ENCODE measurements at places on chromosomes 12 and 14.

GRCh38 chr12:95848575-95849388, 10.0 kb upstream of the SNRPF start:
- H3K36me3 ChIP-seq, result no peaks in the 10 kb centered on the region
- H3K27ac ChIP-seq, result no peak overlapping the region
- DNase-seq, result peak; percentile 49
- H3K4me3 ChIP-seq, result no peak overlapping the region
- no peaks in the 10 kb centered on the region for H3K4me1 ChIP-seq

GRCh38 chr12:68422956-68423574, 90.9 kb upstream of the MDM1 start:
- no peak overlapping the region for H3K4me3 ChIP-seq
- H3K27ac ChIP-seq, result no peak overlapping the region
- DNase-seq, result no peak
- peaks cover 9% of the 10 kb centered on the region for H3K4me1 ChIP-seq
- no peaks in the 10 kb centered on the region for H3K27me3 ChIP-seq

- peak overlapping the region; percentile 95 for H3K27ac ChIP-seq
- H3K4me3 ChIP-seq, result peak overlapping the region; percentile 91
- peak; percentile 58 for DNase-seq
- peaks cover 5% of the 10 kb centered on the region for H3K4me1 ChIP-seq
- no peaks in the 10 kb centered on the region for H3K36me3 ChIP-seq
Measured at GRCh38 chr14:103385929-103386712, 906 bp downstream of the MARK3 start.

GRCh38 chr12:70721656-70722357, 84.6 kb upstream of the PTPRB start:
- H3K27ac ChIP-seq, result no peak overlapping the region
- no peaks in the 10 kb centered on the region for H3K36me3 ChIP-seq
- no peaks in the 10 kb centered on the region for H3K4me1 ChIP-seq
- H3K4me3 ChIP-seq, result no peak overlapping the region
- H3K27me3 ChIP-seq, result no peaks in the 10 kb centered on the region

DNA sequence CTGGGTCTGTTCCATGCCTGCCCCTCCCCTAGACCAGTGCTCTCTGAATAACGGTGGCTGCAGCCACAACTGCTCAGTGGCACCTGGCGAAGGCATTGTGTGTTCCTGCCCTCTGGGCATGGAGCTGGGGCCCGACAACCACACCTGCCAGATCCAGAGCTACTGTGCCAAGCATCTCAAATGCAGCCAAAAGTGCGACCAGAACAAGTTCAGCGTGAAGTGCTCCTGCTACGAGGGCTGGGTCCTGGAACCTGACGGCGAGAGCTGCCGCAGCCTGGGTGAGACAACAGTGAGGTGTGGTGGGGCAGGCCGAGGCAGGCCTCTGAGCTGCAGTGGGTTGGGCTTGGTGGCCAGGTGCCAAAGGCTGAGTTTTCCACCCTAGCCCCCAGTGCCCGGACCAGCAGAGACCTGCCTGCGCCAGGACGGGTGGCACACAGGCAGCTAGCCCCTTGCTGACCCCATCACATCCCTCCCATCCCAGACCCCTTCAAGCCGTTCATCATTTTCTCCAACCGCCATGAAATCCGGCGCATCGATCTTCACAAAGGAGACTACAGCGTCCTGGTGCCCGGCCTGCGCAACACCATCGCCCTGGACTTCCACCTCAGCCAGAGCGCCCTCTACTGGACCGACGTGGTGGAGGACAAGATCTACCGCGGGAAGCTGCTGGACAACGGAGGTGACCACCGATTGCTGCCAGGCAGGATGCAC, 28.2 kb upstream of the LRP1-AS start:
- H3K4me1 ChIP-seq, result no peaks in the 10 kb centered on the region
- no peak overlapping the region for H3K27ac ChIP-seq
- H3K36me3 ChIP-seq, result no peaks in the 10 kb centered on the region
- H3K4me3 ChIP-seq, result no peak overlapping the region
- peak; percentile 85 for DNase-seq
- H3K27me3 ChIP-seq, result no peaks in the 10 kb centered on the region

- H3K4me3 ChIP-seq, result no peak overlapping the region
- no peak for DNase-seq
- no peaks in the 10 kb centered on the region for H3K36me3 ChIP-seq
- no peaks in the 10 kb centered on the region for H3K4me1 ChIP-seq
- no peak overlapping the region for H3K27ac ChIP-seq
Measured at GRCh38 chr14:74593241-74593953, 18.6 kb downstream of the LTBP2 start.

DNA sequence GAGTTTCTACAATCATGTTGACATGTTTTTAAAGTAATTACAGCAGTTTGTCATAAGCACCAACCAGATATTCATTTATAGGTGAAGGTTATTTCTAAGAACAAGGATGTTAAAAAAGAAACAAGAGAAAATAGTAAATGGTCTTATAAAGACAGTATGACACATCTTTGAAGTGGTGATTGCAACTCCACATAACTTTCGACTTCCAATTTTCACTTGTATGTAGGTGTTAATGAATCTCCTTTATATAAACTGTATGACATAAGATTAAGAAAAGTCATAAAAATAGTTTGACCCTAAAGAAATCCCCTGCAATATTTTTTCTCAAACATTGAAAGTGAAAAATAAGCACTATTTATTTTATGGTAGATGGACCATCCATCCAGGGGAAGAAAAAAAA, 144.8 kb upstream of the PTPRQ start:
- no peak overlapping the region for H3K4me3 ChIP-seq
- H3K4me1 ChIP-seq, result no peaks in the 10 kb centered on the region
- no peak for DNase-seq
- no peaks in the 10 kb centered on the region for H3K36me3 ChIP-seq

- H3K27me3 ChIP-seq, result no peaks in the 10 kb centered on the region
- no peak overlapping the region for H3K27ac ChIP-seq
- H3K4me3 ChIP-seq, result no peak overlapping the region
- no peaks in the 10 kb centered on the region for H3K36me3 ChIP-seq
Measured at GRCh38 chr12:32069071-32069470, 37.6 kb upstream of the BICD1 start.

DNA sequence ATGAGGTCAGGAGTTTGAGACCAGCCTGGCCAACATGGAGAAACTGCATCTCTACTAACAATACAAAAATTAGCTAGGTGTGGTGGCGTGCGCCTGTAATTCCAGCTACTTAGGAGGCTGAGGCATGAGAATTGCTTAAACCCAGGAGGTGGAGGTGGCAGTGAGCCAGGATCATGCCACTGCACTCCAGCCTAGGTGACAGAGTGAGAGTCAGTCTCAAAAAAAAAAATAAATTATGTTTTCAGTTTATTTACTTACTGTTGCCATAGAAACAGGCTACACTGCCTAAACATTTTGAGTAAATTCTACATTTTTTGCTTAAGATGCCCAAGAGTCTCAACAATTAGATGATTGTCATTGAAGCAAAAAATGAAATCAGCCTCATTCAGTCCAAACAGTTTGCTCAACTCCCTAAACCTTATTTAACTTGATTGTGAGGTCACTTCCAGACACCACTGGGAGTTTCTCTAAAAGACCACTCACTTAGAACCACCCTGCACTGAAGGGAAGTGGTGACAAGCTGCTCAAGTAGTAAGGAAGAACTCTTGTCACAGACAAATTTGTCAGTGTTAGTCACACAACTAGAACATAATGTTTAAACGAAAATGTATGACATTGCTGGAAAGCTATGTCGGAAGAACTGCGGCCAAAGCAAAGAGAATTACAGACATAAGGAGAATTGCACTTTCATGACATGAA, 9.8 kb upstream of the GNPNAT1 start:
- H3K27ac ChIP-seq, result no peak overlapping the region
- no peaks in the 10 kb centered on the region for H3K36me3 ChIP-seq
- no peaks in the 10 kb centered on the region for H3K4me1 ChIP-seq
- no peak for DNase-seq

DNA sequence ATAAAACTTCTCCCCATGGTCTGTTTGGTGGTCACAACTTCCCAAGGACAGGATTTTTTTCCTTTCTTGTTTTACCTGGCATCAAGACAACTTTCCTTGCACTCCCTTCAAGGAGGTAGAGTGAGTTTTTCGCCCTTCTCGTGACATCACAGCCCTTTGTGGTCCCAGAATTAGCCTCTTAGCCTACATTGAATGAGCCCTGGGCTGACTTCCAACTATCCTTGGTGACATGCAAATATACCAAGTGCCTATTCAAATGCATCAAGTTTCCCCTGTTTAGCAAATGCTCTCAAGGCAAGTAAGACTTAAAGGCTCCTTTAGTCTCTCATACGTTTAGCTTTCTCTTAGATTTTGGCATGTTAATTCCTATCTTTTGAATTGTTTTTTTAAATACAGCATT, 36.6 kb downstream of the TC2N start:
- H3K27ac ChIP-seq, result no peak overlapping the region
- H3K4me3 ChIP-seq, result no peak overlapping the region
- no peaks in the 10 kb centered on the region for H3K36me3 ChIP-seq

GRCh38 chr14:60184146-60184904, 19.1 kb upstream of the DHRS7 start:
- H3K4me3 ChIP-seq, result peak overlapping the region; percentile 21
- H3K27ac ChIP-seq, result no peak overlapping the region
- no peaks in the 10 kb centered on the region for H3K27me3 ChIP-seq
- no peaks in the 10 kb centered on the region for H3K36me3 ChIP-seq

GRCh38 chr12:44848703-44849085, 27.4 kb downstream of the NELL2 start:
- H3K27me3 ChIP-seq, result no peaks in the 10 kb centered on the region
- no peak overlapping the region for H3K4me3 ChIP-seq
- H3K4me1 ChIP-seq, result peaks cover 10% of the 10 kb centered on the region
- H3K36me3 ChIP-seq, result no peaks in the 10 kb centered on the region

GRCh38 chr14:94787092-94787491, 17.2 kb upstream of the GSC start:
- no peaks in the 10 kb centered on the region for H3K4me1 ChIP-seq
- H3K4me3 ChIP-seq, result no peak overlapping the region
- H3K27ac ChIP-seq, result no peak overlapping the region
- H3K36me3 ChIP-seq, result no peaks in the 10 kb centered on the region

DNA sequence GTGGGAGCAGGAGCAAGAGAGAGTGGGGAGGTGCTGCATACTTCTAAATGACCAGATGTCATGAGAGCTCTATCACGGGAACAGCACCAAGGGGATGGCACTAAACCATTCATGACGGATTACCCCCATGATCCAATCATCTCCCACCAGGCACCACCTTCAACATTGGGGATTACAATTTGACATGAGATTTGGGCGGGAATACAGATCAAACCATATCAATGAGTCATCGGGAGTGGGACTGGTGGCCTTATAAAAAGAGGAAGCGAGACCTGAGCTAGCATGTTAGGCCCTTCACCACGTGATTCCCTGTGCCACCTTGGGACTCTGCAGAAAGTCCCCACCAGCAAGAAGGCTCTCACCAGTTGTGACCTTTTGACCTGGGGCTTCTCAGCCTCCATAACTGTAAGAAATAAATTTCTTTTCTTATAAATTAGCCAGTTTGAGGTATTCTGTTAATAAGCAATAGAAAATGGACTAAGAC, 28.7 kb downstream of the COX8C start:
- no peaks in the 10 kb centered on the region for H3K4me1 ChIP-seq
- DNase-seq, result no peak
- no peaks in the 10 kb centered on the region for H3K27me3 ChIP-seq
- no peak overlapping the region for H3K27ac ChIP-seq
- no peaks in the 10 kb centered on the region for H3K36me3 ChIP-seq

GRCh38 chr14:68527329-68527851, 265.5 kb downstream of the ZFP36L1 start:
- peak; percentile 40 for DNase-seq
- H3K36me3 ChIP-seq, result peaks cover 14% of the 10 kb centered on the region
- no peak overlapping the region for H3K4me3 ChIP-seq
- H3K27ac ChIP-seq, result peak overlapping the region; percentile 40
- H3K27me3 ChIP-seq, result no peaks in the 10 kb centered on the region

DNA sequence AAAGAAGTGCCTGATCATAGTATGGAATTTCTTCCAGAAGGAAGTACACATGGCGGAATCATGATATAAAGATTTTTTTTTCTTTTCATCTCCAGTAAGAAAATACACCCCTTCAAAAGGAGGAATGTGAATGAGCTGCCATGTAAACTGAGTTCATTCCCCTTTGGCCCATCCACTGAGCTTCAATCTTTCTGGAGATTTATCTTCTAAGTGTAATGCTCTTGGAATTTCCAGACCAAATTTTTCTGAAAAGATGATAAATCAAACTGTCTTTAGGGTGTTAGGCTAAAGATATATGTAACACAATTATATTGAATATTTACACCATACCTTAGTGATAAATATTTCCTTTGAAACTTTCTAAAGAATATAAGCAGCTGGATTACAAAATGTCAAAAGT, 5.2 kb downstream of the DCN start:
- H3K4me3 ChIP-seq, result no peak overlapping the region
- DNase-seq, result no peak
- H3K36me3 ChIP-seq, result no peaks in the 10 kb centered on the region
- H3K4me1 ChIP-seq, result no peaks in the 10 kb centered on the region

DNA sequence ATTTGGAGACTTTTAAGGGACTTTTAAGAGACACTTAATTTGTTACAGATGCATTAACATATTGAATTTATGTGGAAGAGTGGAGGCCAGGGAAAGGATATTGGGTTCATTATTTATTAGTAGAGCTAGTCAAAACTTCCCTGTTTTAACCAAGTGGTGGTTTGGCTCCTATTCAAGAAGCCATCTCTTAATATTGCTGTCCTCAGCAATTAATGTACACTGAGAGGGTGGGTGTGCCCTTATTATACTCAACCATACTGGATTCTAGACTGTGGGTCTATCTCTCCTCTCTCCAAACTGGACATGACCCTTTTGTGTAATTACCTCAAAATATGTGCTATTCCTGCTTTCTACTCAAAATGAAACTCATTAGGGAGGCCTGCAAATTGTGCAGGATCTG, 398.7 kb upstream of the DDHD1 start:
- H3K4me1 ChIP-seq, result peaks cover 9% of the 10 kb centered on the region
- H3K27ac ChIP-seq, result no peak overlapping the region

- H3K4me3 ChIP-seq, result no peak overlapping the region
- H3K27me3 ChIP-seq, result no peaks in the 10 kb centered on the region
- no peaks in the 10 kb centered on the region for H3K36me3 ChIP-seq
Measured at GRCh38 chr12:63989301-63989845, 144.9 kb downstream of the SRGAP1 start.

- H3K4me3 ChIP-seq, result peak overlapping the region; percentile 21
- H3K27ac ChIP-seq, result peak overlapping the region; percentile 85
- no peaks in the 10 kb centered on the region for H3K27me3 ChIP-seq
- DNase-seq, result peak; percentile 44
Measured at GRCh38 chr14:67940486-67941455, 121.2 kb downstream of the RAD51B start.

- H3K4me3 ChIP-seq, result no peak overlapping the region
- peaks cover 33% of the 10 kb centered on the region for H3K36me3 ChIP-seq
Measured at GRCh38 chr12:64469455-64470142, 17.7 kb downstream of the TBK1 start.

GRCh38 chr12:12671850-12672660, 23.9 kb downstream of the GPR19 start:
- H3K27ac ChIP-seq, result no peak overlapping the region
- H3K27me3 ChIP-seq, result no peaks in the 10 kb centered on the region
- no peak overlapping the region for H3K4me3 ChIP-seq
- DNase-seq, result no peak
- H3K4me1 ChIP-seq, result peaks cover 12% of the 10 kb centered on the region

DNA sequence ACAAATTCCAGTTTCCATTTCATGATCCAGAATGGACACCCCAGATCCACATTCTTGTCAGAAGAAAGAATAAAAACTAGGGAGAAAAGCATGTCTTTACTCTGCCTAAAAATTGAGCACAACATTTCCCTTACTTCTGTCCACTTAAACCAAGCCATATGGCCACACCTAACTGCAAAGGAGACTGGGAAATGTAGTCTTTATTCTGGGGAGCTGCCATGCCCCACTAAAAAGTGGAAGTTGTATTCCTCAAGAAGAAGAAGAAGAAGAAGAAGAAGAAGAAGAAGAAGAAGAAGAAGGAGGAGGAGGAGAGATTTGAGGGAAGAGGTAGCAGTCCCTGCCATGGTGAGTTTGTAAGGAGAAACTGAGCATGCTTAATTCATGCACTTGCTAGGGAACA, 84.5 kb downstream of the GPR65 start:
- no peaks in the 10 kb centered on the region for H3K27me3 ChIP-seq
- no peak overlapping the region for H3K27ac ChIP-seq
- H3K4me1 ChIP-seq, result no peaks in the 10 kb centered on the region
- no peak for DNase-seq

All from neural progenitor cell (in vitro differentiated cells).